ENCODE measurements at places on chromosomes 11 and 22. TPM values are rescaled to one million over a fixed set of nuclear protein-coding genes. Genes with fewer than 3 reads are reported as not detected.

GRCh38 chr11:75203138-75203537, 37.4 kb upstream of the TPBGL start:
- DNase-seq: no peak

The FAM180B gene
- not detected for total RNA-seq

DNA sequence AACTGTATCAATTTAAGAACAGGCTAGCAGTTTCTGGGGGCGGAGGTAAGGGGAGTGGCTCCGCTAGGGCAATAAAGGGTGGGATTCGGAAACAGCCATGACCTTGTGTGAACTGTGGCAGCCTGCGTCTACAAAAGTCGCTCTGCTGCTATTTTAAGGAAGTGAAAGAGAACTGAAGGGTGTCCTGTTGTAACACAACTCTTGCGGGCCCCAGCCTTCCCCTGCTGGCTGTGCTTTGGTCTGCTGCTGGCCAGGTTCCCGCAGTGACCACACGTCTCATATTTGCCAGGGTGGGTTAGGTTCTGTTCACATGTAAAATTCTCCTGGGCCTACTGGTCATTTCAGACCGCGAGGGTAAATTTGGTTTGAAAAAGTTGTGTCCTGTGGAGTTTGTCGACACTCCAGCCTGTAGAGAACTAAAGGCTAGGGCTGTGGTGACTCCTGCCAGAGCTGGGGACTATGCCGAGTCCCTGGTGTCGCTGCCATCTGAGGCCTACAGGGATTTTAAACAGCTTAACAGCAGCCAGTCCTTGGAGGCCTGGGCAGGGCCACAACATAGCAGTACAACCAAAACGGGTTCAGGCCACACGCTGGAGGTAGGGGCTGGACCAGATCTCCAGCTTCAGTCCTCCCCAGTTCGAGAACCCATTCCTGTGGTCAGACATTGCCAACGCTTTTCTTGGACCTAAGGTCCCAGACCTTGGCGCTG, 1.1 kb upstream of the PPFIBP2 start:
- peak; percentile 76 for DNase-seq

GRCh38 chr22:49756201-49756600, 71.5 kb downstream of the BRD1 start:
- DNase-seq: no peak

DNA sequence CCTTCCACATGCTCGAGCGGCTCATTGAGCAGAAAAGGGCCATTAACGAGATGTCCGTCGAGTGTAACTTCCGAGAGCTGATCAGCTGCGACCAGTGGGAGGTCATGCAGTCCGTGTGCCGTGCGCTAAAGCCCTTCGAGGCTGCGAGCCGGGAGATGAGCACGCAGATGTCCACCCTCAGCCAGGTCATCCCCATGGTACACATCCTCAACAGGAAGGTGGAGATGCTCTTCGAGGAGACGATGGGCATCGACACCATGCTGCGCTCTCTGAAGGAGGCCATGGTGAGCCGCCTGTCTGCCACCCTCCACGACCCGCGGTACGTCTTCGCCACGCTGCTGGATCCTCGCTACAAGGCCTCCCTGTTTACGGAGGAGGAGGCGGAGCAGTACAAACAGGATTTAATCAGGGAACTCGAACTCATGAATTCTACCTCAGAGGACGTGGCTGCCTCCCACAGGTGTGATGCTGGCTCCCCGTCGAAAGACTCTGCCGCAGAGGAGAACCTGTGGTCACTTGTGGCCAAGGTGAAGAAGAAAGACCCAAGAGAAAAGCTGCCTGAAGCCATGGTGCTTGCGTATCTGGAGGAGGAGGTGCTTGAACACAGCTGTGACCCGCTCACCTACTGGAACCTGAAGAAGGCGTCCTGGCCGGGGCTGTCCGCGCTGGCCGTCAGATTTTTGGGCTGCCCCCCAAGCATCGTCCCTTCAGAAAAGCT, 31.7 kb downstream of the ALG12 start:
- no peak for DNase-seq

DNA sequence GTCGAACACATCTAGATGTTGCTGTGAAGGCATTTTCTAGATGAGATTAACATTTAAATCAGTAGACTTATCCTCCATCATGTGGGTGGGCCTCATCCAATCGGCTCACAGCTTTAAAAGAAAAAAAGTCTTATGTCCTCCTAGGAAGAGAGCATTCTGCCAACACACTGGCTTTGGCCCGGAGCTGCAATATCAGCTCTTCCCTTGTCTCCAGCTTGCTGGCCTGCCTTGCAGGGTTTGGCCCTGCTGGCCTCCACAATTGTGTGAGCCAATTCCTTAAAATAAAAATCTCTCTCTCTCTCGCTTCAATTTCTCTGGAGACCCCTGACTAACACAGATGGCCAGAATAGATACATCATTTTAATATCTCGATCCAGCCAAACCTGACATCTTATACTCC, 13.1 kb upstream of the ABCC8 start:
- no peak for DNase-seq

- peak; percentile 24 for DNase-seq
These were observed 529.5 kb downstream of the SOX6 start for GRCh38 chr11:15826826-15827225.
